ENCODE measurements at places on chromosomes 5 and 9.
A peak's percentile ranks its signal among the peaks of the same experiment; 100 is the strongest.

- DNase-seq, result no peak
Observed at GRCh38 chr9:37798677-37799076, 1.9 kb upstream of the DCAF10 start.

- DNase-seq, result peak; percentile 89
Observed at GRCh38 chr5:149938279-149938678, 6.3 kb downstream of the PDE6A start.

DNA sequence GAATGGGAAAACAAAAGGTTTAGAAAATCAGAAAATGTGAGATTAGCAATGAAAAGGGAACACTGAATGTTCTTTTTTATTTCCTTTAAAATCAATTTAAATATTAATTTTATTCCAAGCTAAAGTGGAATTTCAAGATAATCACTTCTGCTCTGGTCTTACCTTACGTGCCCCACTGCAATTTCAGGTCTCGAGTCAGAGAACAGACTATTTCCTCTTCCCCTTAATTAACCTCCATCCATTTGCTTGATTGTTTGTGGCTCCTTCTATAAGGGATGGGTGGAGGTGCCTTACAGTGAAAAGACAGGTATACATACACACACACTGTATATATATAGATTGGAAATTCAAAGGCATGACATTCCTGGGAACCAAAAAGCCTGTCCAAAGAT is 137.1 kb downstream of the SUSD1 start:
- no peak for DNase-seq

- DNase-seq, result no peak
Observed at GRCh38 chr5:145805819-145806218, 29.3 kb downstream of the PRELID2 start.

DNA sequence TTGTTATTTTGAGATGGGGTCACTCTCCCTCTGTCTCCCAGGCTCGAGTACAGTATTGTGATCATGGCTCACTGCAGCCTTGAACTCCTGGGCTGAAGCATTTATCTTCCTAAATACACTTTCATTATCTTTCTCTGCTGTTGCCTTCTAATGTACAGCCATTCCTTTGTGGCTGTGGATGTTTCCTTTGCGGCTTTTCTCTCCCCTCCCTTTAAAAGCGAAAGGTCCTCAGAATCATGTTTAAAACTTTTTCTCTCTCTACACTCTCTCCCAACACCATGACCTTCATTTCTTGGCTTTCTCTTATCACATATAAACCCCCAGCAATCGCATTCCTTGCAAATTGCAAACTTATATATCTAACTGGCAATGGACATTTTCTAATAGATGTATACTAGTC is 1.6 kb downstream of the IFNA2 start:
- DNase-seq, result no peak

All from mammary epithelial cell (primary cell).